ENCODE measurements at places on chromosomes 5 and 9.
A peak's percentile ranks its signal among the peaks of the same experiment; 100 is the strongest.

DNA sequence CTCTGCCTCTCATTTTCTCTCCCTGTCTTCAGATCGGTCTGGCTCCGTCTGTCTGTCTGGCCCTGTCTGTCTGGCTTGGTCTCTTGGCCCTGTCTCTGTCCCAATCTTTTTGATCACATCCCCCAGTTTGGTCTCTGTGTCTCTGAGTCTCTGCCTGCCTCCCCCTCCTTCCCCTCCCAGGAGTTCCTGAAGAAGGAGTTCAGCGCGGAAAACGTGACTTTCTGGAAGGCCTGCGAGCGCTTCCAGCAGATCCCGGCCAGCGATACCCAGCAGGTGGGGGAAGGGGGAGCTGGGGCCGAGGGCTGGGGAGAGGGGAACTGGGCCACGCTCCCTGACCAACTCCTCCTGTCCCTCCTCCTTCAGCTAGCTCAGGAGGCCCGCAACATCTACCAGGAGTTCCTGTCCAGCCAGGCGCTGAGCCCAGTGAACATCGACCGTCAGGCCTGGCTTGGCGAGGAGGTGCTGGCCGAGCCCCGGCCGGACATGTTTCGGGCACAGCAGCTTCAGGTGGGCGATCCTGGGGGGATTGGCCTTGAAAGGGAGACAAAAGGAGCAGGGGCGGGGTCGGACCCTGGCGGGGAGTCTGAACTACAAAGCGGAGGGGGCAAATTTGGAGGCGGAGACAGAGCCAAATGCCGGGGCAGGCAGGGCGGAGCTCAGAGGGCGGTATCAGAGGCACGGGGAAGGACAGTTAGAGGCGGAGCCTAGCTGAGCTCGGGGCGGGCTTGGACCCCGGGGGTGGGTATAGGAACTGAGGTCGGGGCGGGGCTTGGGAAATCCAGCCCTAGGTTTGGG, 9.0 kb downstream of the RGS14 start:
- DNase-seq, result peak; percentile 79

- DNase-seq, result peak; percentile 69
Observed at GRCh38 chr5:128538250-128539037, 399 bp upstream of the FBN2 start.

- DNase-seq, result no peak
Observed at GRCh38 chr5:159781626-159782157, 134.6 kb upstream of the ADRA1B start.

DNA sequence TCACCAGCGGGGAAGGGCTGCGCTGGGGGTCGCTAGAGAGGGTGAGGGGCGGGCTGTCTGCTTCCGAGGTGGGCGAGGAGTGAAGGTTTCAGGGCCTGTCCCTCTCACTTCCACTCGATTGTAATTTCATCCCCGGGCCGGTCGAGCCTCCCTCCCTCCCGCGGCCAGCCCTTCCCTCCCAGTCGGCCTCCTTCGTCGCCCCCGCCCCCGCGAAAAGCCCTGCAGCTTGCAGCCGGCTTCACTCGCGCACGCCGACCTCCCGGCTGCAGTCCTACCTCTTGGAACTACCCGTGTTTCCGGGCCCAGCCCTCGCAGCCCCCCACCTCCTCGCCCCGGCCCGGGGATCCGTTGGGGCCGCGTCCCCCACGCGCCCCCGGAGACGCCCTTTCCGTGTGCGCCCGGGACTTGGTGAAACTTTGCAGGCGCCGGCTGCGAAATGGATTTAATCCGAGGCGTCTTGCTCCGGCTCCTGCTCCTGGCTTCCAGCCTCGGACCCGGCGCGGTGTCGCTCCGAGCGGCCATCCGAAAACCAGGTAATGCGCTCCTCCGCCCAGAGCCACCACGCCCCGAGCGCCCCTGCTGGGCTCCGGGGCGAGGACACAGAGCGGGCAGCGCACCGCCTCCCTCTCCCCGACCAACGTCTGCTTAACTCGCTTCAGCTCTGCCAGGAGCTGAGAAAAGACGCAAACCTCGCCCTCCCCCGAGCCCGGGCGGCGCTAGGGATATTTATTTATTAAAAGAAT, at the start of gene EGFLAM:
EGFLAM (plus strand) TSS at position 241 of the 743 bp plus-strand sequence; CDS start at position 437, 196 bp downstream.
- no peak for DNase-seq

DNA sequence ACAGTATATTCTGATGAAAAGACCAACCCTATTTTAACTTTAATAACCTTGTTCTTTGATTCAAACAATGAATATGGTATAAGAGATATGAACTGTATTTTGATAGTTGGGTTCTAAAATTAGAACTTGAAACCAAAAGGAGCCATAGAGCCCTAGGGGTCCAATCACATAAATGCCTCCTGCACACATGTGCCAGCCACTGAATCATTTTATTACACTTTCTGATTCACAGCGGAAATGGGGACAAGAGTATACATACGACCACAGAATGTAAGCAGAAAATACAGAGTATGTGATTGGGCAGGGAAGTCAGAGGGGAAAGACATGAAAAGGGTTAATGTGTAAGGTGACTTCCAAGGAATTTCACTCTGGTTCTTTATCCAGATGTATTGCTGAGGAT, 1000.2 kb downstream of the NR2F1-AS1 start:
- DNase-seq, result no peak

GRCh38 chr5:99061299-99061698, 132.5 kb upstream of the CHD1 start:
- DNase-seq, result no peak

DNA sequence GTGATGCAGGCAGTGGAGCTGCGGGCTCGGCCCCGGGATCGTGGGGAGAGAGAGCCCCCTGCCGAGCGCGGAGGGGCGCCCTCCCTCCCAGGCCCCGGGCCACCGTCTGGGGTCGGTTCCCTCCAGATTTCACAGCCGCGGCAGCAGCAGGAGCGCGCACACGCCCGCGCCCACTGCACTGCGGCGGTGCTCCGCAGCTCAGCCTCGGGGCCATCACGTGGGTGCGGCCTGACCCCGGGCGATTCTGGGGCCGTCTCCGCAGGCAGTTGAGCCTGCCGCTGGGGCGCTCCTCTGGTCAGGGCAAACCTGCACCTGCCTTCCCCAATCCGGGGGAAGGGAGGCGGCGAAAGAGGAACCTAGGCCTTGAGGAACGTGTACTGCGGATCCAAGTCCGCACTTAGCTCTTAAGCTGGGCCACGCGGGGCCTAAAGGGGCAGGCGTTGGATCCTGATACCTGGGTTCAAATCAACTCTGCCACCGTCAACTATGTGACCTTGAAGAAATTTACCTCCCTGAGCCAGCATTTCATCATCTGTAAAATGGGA, 9.4 kb upstream of the DELE1 start:
- DNase-seq, result no peak

GRCh38 chr5:6582507-6583048, 50.3 kb downstream of the NSUN2 start:
- DNase-seq, result no peak

- no peak for DNase-seq
Observed at GRCh38 chr5:43785198-43785597, 182.2 kb downstream of the NNT start.

- no peak for DNase-seq
Observed at GRCh38 chr5:126591549-126591948, 3.5 kb downstream of the ALDH7A1 start.

- no peak for DNase-seq
Observed at GRCh38 chr9:129875687-129876395, 40.6 kb downstream of the USP20 start.

DNA sequence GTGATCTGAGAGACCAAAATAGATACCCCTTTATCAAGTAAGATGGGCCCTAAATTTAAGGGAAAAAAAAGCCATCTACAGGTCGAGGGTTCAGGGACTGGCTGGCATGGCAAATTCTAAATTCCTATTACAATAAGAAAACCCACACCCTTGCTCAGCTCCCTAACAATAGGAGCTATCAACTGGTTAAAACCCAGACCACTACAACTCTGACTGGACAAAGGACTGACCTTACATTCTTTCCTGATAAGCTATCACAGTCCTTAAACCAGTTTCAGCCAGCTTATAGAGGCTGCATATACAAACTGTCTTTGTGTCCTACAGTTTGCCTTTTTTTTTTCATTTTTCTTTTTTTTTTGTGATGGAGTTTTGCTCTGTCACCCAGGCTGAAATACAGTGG, 803.6 kb downstream of the NR2F1-AS1 start:
- peak; percentile 4 for DNase-seq

Measured in fibroblast of the aortic adventitia (primary cell).